ENCODE measurements at places on chromosomes 3 and 15. TPM values are rescaled to one million over a fixed set of nuclear protein-coding genes. Genes with fewer than 3 reads are reported as not detected.

Gene ARGFX
- total RNA-seq, result not detected

Gene CNTN3
- 3.5 TPM for total RNA-seq

Gene EFL1
- 17.9 TPM for total RNA-seq

Gene GPR149
- not detected for total RNA-seq

Gene ZPLD1
- not detected for total RNA-seq

Gene BCL2A1
- total RNA-seq, result not detected

Gene ZNF502
- total RNA-seq, result 3.9 TPM

Gene TEX55
- not detected for total RNA-seq

Gene SLITRK3
- not detected for total RNA-seq

Gene FURIN
- total RNA-seq, result 176 TPM

Gene HSPBAP1
- 4.6 TPM for total RNA-seq

Gene CSTA
- total RNA-seq, result 5.1 TPM

Gene ROPN1B
- not detected for total RNA-seq

Gene WDR93
- not detected for total RNA-seq

Gene ATG7
- total RNA-seq, result 46.3 TPM

Gene GOLGA8R
- total RNA-seq, result 2.8 TPM

Gene IQCF5
- total RNA-seq, result not detected

Gene CFAP92
- total RNA-seq, result not detected

Data from smooth muscle cell of the coronary artery (primary cell).